GM12892 (cell line): ENCODE measurements at places on chromosomes 1 and 21.

DNA sequence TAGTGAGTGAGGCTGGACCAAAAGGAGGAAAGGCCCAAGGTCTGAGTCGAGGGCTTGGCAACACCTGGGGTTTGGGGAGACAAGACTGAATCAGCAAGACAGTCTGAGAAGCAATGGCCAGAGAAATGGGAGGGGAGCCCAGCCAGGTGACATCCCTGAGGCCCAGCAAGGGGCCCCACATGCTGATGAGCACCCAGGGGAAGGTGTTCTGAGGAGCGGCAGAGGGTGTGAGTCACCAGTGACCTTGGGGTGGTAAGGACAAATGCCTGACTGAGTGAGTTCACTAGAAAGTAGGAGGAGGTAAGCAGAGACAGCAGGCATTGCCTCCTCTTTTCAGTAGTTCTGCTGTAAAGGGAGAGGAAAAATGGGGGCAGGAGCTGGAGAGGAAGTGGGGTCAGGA is 192.4 kb upstream of the GALNT2 start:
- DNase-seq = no peak

DNA sequence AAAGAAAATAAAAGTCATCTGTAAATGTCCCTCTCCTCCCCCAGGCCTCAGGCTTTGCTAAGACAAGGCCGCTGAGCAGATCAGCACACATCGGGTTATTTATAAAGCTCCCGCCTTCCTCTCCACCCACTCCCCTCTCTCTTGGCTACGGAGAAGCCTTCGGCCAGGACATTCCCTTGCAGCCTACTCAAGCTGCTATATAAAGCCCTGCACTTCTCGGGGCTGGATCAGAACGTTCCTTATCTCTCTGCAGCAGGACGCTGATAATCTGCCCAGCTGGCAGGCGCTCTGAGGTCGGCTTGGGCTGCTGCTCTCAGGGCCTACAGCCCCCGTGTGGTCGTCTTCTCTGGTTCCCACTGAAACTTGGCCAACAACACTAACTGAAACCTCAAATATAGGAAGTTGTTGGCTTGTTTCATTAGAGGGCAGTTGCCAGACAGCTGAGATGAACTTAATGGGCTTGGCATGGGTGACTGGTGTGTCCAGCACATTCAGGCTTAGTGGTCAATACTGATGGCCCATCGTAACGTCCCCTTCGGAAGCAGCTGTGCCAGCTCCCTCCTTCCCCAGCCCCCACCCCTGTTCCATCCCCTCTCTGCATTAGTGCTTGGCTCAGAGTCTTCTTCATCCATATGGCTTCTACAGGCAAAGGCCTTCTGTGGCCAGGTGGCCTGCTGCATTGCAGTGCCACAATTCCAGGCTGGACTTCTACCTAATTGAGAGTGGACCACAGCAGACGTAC is 64.6 kb downstream of the IER5 start:
- no peak for DNase-seq

GRCh38 chr1:8481650-8482380 is 163.9 kb downstream of the SLC45A1 start:
- no peak for DNase-seq

- no peak for DNase-seq
Observed at GRCh38 chr1:121458291-121459048, 273.7 kb downstream of the SRGAP2C start.

- DNase-seq = no peak
Observed at GRCh38 chr1:25021591-25022215, 91.6 kb upstream of the RUNX3 start.

DNA sequence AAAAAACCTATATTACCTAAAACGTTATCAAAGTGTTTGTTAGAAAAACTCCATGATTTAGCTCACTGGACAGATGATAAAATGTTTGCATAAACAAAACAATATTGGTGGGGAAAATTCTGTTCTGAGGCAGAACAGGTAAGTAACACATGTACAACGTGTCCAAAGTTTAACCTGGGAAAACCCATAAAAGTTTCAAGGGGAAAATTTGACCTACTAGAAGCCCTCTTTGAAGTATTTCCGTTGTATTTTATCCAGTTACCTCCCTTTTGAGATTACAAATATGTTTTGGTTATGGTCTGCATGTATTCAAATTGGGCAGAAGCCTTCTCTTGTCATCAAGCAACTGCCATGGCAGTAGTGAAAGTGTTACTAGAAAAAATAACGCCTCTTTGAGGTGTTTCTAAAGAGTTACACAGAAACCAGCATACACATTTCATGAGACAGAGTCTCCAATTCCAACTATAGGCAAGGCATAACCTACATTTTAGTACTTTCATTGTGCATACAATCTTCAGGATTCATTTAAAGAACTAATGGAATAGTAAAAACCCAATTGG is 58.0 kb upstream of the PDC start:
- DNase-seq = no peak

- DNase-seq = no peak
Observed at GRCh38 chr21:45098867-45099266, 24.5 kb downstream of the ADARB1 start.

- no peak for DNase-seq
Observed at GRCh38 chr1:183185941-183186490, at the start of gene LAMC2. LAMC2 (plus strand) TSS chr1:183186264; CDS start chr1:183186353, 89 bp downstream.

DNA sequence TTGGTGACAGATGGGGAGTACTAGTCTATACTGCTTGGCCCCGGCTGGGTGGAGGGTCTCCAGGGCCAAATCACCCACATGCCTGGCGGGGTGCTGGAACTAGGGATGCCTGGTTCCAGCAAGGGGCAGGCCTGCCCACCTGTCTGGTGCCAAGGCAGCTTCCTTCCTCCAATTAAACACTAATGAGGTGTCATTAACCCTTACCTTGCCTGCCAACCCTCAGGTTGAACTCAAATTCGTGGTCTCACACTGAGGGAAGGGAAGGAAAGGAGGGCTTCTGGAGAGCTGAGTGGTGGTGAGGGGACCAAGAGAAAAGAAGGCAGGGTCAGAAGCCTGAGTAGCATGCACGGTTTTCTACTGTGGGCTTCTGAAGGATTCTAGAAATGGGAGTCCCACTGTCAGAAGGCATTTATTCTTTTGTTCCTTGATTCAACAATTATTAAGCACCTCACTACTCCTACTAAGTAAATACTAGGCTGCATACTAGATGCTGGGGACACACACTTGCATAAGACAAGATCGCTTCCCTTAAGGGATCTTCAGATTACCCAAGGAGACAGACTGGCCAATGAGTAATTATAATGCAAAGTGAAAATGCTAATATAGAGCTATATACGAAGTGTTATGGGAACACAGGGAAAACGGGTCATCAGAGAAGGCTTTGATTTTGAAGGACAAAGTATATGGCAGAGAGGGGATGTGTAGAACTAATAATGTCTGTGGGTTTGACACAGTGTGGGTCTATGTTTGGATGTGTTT is 5.9 kb upstream of the EFNA3 start:
- DNase-seq = no peak

DNA sequence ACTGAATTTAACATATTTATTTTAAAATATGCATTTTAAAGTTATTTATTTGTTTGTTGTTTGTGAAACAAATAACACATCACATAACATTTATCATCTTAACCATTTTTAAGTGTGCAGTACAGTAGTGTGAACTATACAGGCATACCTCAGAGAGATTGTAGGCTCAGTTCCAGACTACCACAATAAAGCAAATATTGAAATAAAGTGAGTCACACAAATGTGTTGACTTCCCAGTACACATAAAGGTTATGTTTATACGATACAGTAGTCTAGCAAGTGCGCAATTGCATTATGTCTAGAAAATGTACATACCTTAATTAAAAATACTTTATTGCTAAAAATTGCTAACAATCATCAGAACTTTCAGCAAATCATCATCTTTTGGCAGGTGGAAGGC is 739.4 kb upstream of the ADGRL4 start:
- DNase-seq = no peak

DNA sequence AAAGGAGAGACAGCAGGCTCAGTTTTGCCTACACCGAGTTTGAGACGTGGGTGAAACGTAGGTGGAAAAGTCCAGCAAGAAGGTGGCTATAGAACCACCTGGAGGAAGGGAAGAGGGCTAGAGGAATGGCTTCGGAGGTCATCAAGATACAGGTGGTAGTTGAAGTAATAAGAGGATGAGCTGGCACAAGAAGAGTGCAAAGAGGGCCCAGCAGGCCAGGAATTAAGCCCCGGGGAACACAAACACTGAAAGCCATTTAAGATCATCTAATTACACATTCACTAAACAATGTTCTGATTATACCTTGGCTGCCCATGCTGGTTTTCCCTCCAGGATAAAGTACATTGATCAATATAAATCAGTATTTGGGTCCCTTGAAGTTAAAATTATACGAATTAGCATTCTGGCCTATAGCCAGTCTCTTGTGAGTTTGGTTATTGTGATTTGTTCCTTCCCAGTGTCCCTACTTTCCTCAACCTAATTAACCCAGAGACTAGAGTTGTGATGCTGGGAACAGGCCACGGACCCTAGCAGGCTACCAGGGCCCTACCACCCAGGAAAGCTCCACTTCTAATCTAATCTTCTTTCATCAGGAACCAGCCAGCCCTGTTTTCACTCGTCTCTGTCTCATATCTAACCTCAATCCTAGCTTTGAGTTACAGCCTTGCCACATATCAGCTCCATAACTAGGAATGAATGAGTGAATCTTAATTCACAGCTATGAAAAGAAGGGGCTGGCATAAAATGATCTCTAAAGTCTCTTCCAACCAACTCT is 26.4 kb upstream of the PPP1R15B start:
- DNase-seq = no peak

DNA sequence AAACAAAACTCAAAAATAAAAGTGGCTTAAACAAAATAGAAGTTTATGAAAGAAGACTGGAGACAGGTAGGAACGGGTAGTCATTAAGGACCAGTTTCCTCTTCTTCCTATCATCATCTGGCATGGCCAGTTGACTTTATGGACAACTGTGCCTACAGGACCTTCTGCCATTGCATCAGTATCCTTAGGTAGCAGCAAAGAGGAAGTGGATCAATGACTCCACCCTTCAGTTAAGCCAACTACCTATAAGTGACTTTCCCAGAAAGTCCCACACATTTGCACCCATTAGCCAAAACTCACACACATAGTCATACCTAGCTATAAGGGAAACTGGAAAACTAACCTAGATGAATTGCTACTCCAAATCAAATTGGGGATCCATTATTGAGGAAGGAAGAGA is 51.7 kb downstream of the RASAL2 start:
- DNase-seq = no peak

DNA sequence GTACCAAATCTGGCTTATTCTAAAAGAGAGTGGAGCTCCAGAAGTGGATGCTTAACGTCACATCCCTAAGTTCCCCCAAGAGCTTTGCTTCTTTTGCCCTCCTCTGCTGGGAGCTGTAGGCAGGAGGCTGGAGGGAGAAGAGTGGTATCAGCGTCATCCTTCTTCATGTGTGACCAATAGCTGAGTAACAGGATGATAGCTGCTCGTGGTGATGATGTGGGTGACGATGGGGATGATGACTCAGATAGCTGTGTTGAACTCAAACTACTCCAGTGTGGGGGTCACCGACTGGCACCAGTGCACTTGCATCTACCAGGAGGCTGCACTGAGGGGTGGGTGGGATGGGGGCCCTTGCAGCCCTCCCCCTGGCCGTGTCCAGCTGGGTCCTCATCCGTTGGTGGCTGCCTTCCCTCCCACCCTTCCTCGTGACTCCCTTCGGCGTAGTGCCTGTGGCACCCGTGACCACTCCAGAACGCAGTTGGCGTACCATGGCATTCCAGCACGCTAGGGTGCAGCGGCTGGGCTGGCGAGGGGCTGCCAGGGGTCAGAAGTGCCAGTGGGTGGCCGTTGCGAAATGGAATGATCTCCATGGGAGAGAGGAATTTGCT is 1.1 kb downstream of the IGFN1 start:
- DNase-seq = no peak

DNA sequence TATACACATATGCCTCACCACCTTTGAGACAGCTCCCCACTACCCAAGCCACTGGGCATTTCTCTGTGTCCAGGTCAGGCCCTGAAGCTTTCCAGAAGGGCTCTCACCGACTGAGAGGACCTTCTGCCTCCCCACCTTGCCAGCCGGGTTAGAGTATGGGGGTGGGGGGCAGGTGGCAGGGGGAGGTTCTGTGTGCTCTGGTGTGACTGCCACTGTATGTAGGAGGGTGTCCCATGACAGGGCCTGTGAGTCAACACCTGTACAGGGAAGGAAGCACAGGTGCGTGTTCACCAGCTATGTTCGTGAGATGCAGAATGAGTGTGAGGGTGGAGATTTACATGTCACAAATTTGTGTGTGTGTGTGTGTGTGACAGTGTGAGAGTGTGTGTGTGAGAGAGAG is 7.0 kb downstream of the AHDC1 start:
- DNase-seq = no peak

GRCh38 chr1:27136998-27137542 is 17.9 kb downstream of the SLC9A1 start:
- peak; percentile 70 for DNase-seq

GRCh38 chr1:67552336-67552759 is 122.1 kb upstream of the SERBP1 start:
- no peak for DNase-seq

DNA sequence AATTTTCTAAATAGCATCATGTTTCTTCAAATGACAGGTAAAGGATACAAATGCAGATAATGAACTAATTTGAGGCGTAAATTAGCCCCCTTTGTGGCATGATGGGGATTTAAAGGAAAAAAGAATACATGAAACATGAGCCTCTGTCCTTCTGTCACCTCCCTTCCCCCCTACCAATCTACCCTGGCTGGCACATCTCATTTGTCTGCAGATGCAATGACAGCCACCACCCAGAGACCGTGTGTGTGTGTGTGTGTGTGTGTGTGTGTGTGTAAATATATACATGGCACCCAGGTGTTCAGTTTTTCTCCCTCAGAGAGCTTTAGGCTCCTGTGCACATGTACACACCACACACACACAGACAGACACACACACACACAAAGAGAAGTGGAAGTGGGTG is 451.1 kb downstream of the RWDD3 start:
- no peak for DNase-seq

- no peak for DNase-seq
Observed at GRCh38 chr1:150149271-150150132, at the start of gene PLEKHO1. PLEKHO1 (plus strand) TSS chr1:150149916; CDS start chr1:150150258, 342 bp downstream.

DNA sequence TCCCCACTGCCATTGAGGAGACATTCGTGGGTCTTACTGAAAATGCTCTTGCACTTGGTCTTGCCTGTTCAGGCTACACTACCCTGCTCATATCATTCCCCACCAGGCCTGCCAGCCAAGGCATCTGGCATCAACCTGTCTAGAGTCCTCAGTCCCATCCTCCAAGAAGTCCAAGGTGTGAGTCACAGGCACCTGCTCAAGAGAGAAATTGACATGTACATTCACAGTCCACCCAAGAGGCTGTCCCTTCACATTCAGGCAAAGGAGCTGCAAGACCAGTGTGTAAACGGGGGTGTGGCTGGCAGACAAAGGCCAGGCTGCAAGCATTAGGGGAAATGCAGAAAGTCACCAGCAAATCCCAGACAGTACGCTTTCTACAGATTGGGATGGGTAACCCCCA is 13.1 kb upstream of the PLA2G2C start:
- no peak for DNase-seq

- no peak for DNase-seq
Observed at GRCh38 chr1:9782897-9783296, 40.9 kb downstream of the CLSTN1 start.

- no peak for DNase-seq
Observed at GRCh38 chr1:199226163-199226562, 587.3 kb downstream of the PTPRC start.
